ENCODE measurements at places on chromosomes 5 and 9.

DNA sequence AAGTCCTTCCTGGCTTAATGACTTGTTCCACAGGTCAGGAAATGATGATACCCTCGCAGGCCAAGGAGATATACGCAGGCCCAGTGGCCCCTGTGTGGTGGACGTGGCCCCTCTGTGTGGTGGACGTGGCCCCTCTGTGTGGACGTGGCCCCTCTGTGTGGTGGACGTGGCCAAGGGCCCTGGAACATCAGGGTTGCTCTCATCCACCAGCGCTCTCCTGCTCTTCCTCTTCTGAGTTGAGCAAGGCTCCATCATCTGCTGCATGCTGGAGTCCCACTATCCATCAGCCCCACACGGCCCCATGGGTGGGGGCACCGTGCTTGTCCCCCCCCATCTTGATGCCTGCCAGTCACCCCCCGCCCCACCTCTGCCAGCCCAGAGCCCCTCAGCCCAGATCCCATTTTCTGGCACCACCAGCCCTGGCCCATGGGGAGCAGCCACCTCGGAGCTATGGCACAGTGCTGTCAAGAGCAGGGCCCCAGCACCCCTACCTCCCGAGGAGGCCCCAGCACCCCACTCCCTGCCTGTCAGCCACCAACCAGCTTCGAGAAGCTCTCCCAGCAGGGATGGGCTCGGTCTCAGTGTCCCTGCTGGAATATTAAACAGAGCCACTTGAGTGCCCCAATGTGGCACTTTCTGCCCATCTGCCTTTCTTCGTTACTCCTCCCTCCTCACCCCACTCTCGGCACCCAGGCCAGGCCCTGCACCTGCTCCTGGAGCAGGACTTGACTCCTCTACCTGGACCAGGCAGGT lies 8.1 kb downstream of the LRRC14B start:
- DNase-seq = no peak

GRCh38 chr5:139765409-139766217 lies 30.0 kb upstream of the PSD2 start:
- peak; percentile 40 for DNase-seq

GRCh38 chr5:78903861-78904260 lies 81.2 kb downstream of the ARSB start:
- no peak for DNase-seq

DNA sequence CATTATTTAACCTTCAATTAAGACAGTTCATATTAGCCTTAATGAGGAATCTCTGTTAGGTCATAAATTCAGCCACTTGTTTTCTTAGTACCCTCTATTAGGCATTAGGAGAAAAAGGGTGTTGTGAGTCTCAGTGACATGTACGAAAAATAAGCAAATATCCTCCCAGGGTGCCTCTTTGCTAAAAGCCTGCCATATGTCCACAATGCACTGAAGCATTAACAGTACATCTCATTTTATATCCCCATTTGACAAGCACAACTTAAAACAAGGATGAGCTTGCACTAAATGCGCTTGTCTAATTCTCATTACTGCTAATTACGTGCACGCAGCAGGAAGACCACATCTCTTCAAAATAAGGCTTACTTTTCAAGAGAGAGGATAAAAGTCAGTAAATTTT lies 48.4 kb upstream of the SRFBP1 start:
- no peak for DNase-seq

DNA sequence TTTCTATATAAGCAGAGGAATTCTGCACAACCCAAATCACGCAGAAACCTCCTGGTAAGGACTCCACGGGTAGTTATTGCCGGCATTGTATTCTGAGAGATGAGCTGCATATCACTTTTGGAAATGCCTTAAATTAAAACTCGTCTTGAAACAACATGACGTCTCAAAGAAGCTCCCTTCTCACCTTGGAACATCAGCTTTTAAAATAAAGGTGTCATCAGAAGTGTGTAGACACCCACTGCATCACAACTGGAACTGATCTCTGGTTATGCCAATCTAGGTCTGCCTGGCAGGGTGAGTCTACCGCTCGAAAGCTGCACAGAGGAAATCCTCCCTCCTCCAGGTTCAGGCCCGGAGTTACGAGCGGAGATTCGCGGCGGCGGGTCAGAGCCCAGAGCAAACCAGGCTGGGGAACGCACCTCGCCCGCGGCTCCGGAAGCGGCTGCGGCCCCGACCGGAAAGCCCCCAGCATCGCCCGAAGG lies 974 bp upstream of the SLC12A2 start:
- no peak for DNase-seq

GRCh38 chr5:162801235-162801634 lies 636.2 kb upstream of the CCNG1 start:
- no peak for DNase-seq

GRCh38 chr9:134335486-134336220 lies 9.4 kb downstream of the RXRA start:
- DNase-seq = no peak

GRCh38 chr9:109447329-109448076 lies 50.6 kb downstream of the PTPN3 start:
- DNase-seq = no peak

GRCh38 chr5:42434047-42434724 lies 10.9 kb downstream of the GHR start:
- no peak for DNase-seq

DNA sequence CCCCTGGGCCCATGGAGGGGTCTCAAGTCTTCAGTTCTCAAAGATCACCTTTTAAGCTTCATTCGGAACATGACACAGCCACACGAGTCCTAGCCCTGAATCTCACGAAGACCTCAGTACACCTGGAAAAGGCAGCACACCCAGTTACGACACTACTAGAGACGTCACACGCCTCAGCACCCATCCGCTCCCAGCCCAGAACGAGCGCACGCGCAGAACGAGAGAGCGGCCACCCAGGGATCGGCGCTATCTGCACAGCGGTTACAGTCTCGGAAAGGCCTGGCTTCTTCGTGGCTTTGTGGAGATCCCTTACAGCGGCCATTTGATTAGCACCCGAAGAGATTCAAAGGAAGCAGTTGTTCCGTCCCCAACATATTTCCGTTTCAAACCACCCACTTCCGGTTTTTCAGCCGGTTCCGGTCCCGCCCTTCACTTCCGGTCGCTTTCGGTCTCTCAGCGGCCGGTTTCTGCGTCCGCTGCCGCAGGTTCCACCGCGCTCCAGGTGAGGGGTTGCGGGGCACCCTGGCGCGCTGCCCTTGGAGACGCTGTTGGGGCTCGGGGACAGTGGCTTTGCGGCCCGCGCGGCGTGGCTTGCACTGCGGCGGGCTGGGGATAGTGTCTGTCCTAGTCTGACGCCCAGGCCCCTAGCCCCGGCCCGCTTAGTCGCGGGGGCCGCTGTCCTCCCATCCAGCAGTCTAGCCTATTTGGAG lies at the start of gene UBLCP1:
Gene UBLCP1, plus strand, starts transcription at position 432 of the 710 bp plus-strand sequence. CDS start 5,626 bp downstream, outside the sequence.
- DNase-seq = peak; percentile 57

GRCh38 chr9:23229890-23230317 lies 596.1 kb downstream of the ELAVL2 start:
- DNase-seq = no peak

DNA sequence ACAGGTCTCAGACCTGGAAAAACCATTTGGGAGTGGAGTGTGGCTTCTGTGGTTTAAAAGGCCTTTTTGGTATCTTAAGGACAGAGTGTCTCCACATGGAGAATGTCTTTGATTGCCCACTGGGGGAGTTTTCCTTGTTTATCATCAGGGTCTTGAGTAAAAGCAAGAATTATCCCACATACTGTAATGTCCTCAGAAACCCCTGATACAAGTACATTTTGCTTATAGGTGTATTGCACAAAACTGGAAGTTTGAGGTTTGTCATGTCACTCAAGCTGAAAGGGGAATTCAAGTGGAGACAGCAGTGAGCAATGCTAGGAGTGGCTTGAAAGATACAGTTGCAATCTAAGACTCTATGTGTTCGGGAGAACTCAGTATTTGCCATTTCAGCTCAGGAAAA lies 62.7 kb upstream of the GRAMD2B start:
- no peak for DNase-seq

DNA sequence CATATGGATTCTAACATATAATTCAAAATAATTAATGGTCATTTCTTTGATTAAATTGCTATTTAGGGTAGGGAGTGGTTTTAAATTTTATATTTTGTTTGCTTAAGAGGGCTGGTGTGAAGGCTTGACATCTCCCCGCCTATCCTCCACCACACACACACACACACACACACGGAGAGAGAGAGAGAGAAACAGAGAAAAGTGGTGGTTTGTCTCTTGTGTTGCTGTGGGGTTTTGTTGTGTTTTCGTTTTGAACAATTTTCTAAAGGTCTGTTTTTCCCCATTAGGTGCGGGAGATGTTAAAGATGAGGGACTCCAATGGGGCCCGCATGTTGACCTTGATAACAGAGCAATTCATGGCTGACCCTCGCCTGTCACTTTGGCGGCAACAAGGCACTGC lies 161.9 kb downstream of the ZSWIM6 start:
- no peak for DNase-seq

DNA sequence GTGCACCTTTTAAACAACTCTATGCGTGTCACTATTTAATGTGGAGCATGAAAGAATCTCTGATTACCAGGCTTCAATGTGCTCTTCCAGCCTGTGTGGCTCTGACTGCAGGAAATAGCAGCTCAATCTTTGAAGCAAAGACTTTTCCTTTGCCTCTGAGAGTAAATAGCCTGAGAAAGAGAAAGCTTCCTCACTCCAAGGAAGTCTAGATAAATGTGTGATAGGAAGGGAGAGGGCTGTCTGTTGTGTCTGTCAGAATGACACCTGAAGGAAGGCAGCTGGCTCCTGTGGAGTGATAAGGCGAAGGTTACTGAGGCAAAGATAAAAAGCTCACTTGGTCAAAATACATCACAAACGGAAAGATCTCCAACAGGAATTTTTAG lies 205.3 kb upstream of the HAPLN1 start:
- no peak for DNase-seq

DNA sequence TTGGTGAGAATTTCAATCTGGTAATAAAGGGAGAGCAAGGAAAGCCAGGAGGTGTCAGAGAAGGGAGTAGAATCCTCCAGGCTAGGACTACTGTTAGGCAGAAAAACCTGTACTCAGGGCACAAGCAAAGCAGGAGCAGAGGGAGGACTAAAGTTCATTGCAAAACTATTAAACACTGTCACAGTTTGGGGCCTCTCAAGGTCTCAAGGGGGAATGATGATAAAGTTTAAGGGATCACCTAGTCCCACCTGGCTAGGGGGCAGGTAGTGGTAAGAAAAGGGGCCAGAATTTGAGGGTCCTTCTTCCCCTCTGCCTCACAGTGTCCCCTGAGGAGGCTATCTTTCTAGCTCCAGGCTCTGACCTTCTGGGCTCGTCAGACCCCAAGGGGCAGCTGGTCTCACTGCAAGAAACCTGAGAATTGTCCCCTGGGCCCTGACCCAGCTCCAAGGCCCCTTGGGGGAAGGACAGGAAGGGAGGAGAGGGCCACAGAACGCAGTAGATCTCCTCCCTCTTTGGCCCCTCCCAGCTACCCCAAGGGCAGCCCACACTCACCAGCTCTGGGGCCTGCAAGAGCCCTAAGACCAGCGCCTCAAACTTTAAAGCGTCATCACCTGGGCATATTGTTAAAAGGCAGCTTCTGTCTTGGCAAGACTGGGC lies 974 bp downstream of the CCDC69 start:
- no peak for DNase-seq

- peak; percentile 48 for DNase-seq
Observed at GRCh38 chr9:115883467-115884329, 269.9 kb upstream of the PAPPA start.

- no peak for DNase-seq
Observed at GRCh38 chr9:87973730-87974292, 522 bp downstream of the CDK20 start.

- no peak for DNase-seq
Observed at GRCh38 chr5:64190562-64191306, 25.1 kb downstream of the RNF180 start.

DNA sequence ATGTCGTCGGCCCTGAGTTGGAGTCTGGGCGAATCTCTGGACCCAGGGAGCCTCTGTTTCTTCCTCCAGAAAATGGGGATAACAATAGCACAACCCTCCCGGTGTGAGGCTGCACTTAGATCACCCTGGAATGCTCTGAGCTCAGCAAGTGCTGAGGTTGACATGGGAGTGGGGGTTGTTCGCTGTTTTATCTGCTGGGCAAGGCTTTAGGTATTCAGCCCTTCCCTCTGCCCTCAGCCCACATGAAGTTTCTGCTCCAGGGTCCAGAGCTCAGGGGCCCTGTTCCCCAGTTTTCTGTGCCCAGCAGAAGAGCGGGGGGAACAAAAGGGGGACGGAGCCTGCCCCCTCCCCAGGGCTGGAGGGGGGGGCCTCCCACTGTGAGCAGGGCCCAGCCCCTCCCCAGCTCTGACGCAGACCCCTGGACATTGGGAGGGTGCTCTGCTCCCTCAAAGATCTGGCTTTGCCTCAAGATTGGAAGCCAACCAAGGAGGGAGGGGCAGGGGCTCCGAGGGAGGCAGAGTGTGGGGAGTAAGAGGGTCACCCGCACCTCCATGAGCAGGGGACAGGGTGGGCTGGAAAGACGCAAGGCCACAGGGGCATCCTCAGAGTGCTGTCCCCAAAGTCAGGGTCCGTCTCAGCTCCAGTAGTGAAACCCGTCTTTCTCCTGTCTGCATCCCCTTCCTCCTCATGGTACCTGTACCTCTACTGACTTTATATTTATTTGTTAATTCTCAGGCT lies 215.6 kb downstream of the C9orf50 start:
- DNase-seq = no peak

- no peak for DNase-seq
Observed at GRCh38 chr5:173793648-173794548, 94.3 kb upstream of the CPEB4 start.

- no peak for DNase-seq
Observed at GRCh38 chr5:90111364-90112032, 298.1 kb downstream of the CETN3 start.

DNA sequence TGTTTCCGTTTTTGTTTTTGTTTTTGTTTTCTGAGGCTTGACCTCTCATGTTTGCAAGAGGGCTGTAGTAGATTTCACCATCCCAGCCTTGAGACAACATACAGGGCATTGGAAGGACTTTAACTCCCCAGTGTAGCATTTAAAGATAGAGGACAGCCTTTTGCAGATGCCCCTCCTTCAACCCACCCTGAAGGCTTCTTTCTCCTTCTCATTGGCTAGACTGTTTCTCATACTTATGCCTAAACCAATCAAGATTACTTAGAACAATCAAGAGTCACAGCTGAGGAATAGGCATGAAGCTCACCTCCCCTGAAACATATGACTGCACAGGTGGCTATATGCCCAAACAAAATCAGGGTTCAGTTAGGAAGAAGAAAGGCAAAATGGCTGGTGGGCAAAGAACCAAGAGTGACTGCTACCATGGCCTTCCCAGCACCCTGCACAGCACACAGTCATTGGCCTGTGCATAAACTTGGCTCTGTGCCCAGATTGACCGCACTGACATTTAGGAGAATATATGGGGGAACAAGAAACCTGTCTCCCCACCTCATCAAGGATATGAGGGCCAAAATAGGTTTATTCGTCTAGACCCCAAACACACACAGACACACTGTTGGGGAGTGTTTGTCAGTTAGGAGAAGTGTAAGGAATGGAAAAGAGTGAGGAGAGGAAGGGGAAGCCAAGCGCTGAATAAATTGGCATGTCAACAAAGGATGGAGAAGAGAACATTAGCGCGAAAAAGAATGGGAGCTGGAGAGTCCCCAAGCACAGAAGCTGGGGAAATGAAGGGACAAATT lies 137.3 kb upstream of the RANBP3L start:
- no peak for DNase-seq

GRCh38 chr5:53009816-53010215 lies 20.7 kb downstream of the ITGA2 start:
- no peak for DNase-seq

GRCh38 chr9:120713257-120714087 lies 798 bp downstream of the MEGF9 start:
- DNase-seq = no peak

Data from NCI-H2171 (cell line).